ENCODE measurements at places on chromosomes 3 and 15. TPM values are rescaled to one million over a fixed set of nuclear protein-coding genes. Genes with fewer than 3 reads are reported as not detected.

The GOLGA6B gene
- not detected for total RNA-seq

- no peak for DNase-seq
Observed at GRCh38 chr15:39583596-39584265, 2.9 kb downstream of the THBS1 start.

DNA sequence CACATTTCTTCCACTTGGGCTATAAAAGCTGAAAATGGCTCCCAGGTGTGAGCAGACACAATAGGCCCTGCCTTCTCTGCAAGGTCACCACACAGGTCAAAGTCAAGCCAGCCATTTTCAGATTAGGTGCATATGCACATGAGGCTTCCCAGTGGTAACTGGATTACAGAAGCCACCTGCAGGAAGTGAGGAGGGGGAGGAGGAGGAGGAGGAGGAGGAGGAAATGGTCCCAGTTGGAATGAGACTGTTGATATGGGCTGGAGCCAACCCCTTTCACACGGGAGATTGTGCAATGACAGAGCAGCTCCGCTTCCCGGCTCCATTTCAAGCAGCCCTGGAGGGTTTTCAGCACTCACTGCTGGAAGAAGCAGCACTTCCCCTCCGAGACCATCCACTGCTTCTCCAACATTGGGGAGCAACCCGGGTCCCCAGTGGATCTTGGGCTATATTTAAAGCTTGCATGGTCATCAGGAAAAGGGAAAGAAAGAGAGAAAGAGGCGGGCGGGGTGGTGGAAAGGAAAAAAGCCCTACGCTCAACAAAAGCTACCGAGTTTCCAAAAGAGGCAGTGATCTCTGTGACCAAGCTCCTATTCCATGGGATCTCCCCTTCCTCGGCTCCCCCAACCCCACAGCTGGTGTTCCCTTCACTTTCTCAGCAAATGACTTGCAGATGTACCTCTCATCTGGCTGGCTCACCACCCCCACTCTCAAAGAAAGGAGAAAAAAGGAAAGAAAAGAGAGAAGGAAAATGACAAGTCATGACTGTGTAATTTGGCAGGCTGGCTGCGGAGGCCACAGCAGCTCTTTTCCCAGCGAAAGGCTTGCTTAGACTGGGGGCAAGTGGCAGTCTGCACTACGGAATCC, 58.3 kb downstream of the LRIG1 start:
- DNase-seq: no peak

DNA sequence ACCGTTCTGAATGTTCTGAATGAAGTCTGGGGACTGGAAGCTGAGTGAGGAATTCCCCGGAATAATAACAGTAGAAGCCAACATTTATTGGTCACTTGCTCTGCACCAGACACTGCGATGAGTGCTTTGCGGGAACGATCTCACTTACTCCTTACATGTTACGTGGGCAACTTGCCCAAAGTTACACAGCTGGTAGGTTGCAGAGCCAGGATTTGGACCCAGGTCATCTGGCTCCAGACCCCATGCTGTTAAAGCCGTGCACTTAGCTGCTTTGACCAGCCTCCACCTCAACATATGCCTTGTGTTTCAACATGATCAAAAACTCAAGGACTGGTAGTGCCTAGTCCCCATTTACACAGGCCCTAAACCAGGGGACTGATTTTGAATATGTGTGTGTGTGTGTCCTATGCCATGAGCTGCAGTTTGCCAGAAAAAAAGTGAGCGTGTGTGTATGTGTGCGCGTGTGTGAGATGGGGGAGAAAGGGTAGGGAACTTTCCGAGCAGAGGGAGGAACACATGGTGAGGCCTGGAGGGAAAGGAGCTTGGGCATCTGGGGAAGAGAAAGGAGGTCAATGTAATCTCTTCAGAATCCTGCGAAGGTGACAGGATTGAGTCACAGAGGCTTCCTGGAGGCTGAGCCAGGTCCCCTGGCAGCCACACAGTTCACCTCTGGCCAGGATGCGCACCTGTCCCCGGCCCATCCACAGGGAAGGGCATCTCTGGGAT, 28.9 kb downstream of the LINGO1 start:
- DNase-seq: no peak

GRCh38 chr15:25176616-25176923, 221.8 kb downstream of the SNRPN start:
- no peak for DNase-seq

The TAGLN3 gene
- not detected for total RNA-seq
